ENCODE measurements at places on chromosomes 12 and 14. TPM values are rescaled to one million over a fixed set of nuclear protein-coding genes. Genes with fewer than 3 reads are reported as not detected.
A peak's percentile ranks its signal among the peaks of the same experiment; 100 is the strongest.

Gene CCDC197
- total RNA-seq: not detected

Gene C14orf180
- total RNA-seq: not detected

Gene FAM222A
- 0.46 TPM for total RNA-seq

Gene FAIM2
- total RNA-seq: 0.46 TPM

Gene SRRM4
- not detected for total RNA-seq

Gene AMIGO2
- total RNA-seq: 82.4 TPM

DNA sequence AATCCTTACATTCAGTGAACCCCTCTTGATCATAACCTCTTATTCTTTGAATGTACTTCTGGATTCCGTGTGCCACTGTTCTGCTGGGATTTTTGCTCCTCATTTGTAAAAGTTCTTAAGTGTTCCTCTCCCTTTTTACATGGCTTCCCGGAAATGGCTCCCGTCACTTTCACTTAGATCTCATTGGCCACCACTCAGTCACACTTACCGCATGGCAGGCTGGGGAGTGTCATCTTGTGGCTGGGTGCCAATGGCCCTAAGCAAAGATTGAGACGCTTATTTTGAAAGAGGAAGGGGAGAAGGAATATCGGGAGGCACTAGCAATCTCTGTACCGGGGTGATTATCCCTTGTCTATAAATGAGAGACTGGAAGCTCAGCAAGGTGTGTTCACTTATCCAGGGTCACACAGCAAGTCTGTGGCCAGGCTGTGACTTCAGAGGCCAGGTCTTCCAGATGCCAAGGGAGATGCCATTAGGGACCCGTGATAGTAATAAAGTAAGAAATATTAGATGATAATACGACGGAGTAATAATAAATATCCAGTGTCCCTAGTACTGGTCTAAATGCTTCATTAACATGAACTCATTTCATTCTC lies 68.8 kb downstream of the RNFT2 start:
- DNase-seq: no peak

DNA sequence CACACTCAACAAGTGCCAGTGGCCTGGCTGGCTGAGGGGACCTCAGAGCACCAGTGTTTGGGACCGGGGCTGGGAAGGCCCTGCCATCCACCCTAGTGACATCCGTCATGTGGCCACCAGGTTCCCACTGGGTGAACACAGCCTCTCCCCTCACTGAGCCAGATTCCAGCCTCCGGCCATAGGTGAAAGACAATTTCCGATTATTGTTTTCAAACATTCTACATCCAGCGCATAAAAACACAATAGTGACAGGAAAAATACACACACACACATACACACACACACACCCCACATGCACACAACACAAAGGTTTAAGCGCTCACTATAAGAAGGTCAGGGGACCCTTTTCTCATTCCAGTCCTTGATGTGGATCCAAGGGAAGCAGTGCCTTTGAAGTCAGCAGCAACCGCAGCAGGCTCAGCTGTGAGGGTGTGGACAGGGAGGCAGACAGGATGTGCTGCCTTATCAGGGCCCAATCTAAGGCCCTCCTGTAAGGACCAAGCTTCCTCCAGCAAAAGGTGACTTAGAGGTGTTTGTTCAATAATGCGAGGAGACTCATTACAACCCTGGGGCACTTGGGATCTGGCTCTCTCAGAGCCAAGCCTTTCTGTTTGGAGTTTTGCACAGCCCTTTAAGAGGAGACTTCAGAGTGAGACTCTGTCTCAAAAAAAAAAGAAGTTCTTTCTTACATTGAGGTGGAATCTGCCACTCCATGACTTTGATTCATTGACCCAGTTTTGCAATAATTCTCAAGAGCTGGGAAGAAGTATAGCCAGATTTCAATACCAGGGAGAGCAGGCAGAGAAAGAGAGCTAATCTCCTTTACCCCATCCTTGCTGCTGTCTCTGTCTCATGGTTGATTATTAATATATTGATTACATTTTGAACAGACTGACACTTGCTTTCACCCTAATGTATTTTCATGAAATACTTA lies 227.8 kb downstream of the ZFP36L1 start:
- no peak for DNase-seq

DNA sequence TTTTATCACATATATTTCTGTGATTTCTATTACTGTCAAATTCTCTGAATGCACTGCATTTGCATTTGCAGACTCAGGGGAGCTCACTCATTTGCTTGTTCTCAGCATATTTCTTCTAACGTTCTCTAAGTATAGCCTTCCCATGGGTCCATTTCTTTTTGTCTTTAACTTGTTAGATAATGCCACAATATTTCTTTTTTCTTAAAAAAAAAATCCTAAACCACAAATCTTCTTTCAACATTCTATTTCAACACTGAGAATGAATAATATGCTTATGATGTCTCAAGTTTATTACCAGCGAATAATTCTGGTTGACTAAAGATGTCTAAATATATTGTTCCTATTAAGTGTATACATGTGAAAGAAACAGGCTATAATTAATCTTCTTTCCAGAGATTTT lies 200.2 kb downstream of the ANO6 start:
- DNase-seq: no peak

- DNase-seq: no peak
These were observed 408.5 kb upstream of the RGS6 start for GRCh38 chr14:71523630-71524319.

GRCh38 chr12:49121047-49121696 lies 10.0 kb downstream of the TUBA1B start:
- peak; percentile 59 for DNase-seq

DNA sequence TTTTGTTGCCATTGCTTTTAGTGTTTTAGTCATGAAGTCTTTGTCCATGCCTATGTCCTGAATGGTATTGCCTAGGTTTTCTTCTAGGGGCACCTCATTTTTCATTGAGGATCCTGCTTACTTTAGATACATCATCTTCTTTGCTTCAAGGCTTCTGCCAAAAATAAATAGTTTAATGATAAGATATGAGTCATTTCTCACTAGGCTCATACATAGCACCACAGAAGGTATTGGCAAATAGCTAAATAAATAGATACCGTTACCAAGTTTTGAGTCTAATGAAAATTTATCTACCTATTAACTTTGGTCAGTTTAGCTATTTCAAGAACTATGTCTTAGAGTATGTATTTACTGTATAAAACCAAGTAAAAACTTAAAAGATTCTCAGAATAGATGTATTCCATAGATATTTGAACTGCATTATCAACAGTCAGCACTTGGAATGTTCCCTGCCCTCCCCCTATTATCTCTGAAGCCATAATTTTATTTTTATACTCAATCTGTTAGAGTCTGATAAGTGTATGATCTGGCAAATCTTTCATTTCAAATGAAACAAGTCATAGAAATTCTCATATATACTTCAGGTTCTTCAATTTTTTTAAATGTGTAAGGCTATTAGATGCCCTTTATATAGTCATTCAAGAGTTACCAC lies 310.2 kb downstream of the CCDC91 start:
- peak; percentile 23 for DNase-seq

DNA sequence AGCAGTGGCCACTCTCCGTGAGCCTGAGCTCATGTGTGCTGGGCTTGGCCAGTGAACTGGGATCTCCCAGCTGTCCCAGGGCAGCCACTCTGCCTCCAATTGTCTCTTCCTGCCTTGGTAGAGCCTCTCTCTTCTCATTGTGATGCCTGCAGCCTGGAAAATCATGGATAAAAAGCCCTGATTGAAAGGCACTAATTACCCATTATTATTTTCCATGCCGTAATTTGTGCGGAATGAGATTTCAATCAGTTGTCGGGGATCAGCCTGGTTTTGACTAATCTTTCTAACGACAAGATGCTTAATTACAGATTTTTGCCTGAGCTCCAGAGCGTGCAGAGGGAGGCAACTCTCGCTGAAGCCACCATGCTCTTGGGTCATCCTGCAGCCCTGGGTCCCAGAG lies 52.7 kb downstream of the ESRRB start:
- DNase-seq: no peak

DNA sequence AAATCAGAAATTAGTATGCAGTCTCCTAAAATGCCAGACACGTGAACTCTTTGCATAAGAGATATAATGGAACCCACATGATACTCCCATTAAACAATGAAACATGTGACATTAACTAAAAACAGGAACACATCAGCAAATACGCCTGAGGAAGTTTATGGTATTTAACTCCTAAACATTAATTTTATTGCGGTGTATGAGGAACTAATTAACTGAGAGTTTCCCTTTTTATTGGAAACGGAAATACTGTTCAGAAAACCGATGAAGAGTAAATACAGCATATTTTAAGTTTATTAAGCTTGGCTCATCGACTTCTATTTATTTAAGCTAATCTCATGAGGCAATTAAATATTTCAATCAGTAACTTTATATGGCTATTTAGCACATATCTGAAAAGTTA lies 290.3 kb downstream of the SOX5 start:
- DNase-seq: no peak

DNA sequence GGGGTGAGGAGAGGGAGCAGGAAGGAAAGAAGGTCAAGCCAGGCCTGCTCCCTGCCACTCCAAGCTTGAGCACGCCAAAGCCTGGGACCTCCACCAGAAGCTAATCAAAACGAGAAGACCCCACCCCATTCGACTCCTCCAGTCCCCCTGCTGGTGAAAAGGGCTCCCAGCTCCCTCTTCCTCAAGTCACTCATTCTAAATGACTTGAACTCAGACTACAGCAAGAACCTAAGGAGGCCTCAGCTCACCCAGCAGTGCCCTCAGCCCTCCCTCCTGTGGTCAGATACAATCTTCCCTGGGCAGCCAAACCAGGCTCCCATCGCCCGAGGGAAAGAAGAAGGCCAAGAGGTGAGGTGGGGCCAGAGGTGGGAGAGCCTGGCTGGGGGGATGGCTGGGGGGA lies 17.4 kb downstream of the HDAC7 start:
- DNase-seq: no peak

DNA sequence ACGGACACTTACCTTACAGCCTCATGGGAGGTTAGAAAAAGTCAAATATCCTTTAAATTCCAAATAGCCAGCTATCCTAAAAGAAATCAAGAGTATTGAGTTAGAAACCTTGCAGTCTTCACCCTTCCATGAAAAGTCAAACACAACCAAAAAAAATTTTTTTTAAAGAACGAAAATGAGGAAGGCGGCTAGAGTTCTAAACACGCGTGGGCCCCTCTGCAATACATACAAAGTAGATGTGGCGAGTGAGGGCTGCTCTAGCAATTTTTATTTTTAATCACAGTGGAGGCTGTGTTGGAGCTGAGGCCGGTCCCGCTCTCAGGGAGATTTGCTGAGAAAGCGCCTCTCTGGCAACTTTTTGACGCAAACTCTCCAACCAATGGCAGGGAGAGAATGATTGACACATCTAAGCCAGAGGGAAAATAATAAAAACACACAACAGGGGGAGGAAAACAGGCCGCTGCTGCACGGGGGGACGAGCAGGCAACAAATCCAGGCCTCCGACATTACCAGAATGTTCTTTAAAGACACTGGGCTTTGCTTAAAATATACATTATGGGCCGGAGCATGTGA lies at the start of gene OTX2:
TSS of gene OTX2 (minus strand) at position 333 of the 573 bp plus-strand sequence. CDS start 5,023 bp downstream, outside the sequence.
- DNase-seq: no peak

DNA sequence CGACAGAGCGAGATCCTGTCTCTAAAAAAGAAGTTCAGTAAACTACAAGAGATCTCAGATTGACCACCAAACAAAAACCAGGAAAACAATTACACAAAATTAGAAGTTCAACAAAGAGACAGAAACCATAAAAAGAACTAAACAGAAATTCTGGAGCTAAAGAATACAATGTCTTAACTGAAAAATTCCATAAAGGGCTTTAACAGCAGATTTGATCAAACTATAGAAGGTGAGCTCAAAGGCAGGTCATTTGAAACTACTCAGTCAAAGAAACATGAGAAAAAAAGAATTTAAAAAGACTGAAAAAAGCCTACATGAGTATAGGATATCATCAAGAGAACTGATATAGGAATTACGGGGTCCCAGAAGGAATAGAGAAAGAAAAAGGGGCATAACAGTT lies 71.2 kb downstream of the ITPR2 start:
- no peak for DNase-seq

- no peak for DNase-seq
These were observed 126.3 kb downstream of the ERC1 start for GRCh38 chr12:1117371-1117770.

GRCh38 chr12:74626397-74626796 lies 88.8 kb downstream of the ATXN7L3B start:
- no peak for DNase-seq

Data from HFFc6 (cell line).